ENCODE measurements at places on chromosomes 12 and 14.

DNA sequence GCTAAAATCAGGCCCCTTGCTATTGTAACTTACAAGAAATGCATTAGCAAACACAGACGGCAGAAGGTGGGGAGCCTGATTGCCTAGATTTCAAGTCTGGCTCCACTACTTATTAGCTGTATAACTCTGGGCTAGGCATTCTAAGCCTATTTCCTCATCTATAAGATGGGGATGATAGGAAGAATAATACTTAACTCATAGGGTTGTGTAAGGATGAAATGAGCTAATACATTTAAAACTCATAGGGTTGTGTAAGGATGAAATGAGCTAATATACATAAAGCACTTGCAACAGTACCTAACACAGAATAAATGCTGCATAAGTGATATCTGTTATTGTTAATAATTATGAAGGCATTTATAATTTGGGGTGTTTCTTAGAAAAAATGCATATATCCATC lies 60.1 kb upstream of the DIO2 start:
- DNase-seq = no peak

- DNase-seq = no peak
Measured at GRCh38 chr12:9869307-9870161, at the start of gene CLEC2B. TSS of gene CLEC2B (minus strand) at chr12:9869354.

DNA sequence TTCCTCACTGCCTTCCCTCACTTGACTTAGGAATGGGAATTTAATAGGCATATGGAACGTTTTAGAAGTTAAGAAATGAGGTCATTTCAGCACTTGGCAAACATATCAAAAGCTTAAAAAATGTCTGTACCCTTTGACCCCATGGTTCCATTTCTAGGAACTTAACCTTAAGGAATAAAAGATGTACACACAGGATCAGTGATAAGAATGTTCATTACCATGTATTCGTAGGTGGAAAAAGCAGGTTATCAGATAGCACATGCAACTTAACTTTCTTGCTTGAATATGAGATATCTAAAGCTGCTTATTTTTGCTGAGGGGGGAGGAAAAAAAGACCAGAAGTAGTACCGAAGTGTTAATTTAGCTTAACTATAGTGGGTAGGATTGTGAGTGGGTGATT lies 57.2 kb downstream of the TTLL5 start:
- DNase-seq = no peak

GRCh38 chr12:21659383-21659782 lies 1.7 kb upstream of the LDHB start:
- DNase-seq = no peak

DNA sequence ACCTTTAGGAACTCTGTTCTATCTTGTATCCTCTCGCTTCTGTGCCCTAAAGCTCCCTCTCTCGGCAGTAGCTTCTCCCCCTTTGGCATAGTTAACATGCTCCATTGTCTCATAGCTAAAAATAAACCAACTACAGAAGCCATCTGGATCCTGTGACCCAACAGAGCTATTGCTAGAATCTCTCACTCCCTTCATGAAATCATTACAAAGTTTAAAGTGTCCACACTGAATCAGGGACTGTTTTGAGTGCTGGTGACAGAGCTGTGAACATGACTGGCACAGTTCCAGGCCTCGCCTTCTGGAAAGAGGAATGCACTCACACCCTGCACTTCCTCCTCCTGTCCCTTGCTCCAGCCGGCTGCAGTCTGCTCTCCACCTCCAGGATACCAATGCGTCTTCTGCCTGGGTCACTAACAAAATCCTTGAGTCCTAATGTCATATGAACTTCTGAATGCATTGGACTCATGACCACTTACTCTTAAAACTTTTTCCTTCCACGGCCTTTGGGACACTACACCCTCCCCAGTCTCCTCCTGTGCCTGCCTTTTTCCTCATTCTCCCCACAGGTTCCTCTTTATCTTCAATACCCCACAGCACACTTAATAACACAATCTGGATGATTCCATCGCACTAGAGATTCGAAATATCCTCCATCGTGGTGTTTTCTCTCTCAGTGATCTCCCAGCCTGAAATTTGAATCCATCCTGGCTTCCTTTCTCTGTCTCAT lies 13.2 kb downstream of the PLBD1 start:
- no peak for DNase-seq

DNA sequence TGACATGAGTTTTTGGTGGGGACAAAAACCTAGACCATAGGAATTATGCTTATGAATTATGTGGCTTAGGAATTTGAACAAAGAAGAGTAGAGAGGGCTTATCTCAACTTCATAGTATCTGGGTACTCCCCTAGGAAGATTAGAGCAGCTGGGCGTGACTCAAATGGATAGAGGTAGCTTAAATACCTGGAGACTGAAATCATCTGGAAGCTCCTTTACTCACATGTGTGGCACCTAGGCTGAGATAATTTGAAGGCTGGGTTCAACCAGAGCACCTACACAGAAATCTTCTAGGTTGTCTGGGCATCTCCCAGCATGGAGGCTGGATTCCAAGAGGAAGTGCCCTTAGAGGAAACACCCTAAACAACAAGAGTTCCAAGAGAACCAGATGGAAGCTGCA lies 393.9 kb downstream of the ADAMTS20 start:
- DNase-seq = no peak

- no peak for DNase-seq
Measured at GRCh38 chr12:42473130-42473529, 116.4 kb downstream of the PRICKLE1 start.
